LHCN-M2 (cell line): ENCODE measurements at places on chromosomes 2 and 18. TPM values are rescaled to one million over a fixed set of nuclear protein-coding genes. Genes with fewer than 3 reads are reported as not detected.

GRCh38 chr2:88855620-88856408 is 164.3 kb downstream of the RPIA start:
- no peak for DNase-seq

DNA sequence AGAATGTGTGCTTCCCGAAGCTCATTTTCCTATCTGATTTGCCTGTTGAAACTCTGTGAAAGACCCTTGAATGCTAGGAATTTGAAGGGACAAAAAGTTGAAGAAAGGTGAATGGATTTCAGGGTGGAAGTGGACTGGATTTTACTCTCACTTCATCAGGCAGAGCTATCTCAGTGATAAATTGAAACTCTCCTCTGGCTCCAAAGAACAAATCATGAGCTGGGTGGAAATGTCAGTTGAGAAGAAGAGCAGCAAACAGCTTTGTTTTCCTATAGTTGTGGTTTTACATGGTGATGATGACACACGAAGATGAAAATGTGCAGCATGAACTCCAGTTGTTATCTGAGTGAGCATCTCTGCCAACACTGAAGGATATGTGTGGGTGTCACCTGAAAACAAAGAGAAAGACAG is 34.4 kb downstream of the CD28 start:
- DNase-seq: peak; percentile 96

DNA sequence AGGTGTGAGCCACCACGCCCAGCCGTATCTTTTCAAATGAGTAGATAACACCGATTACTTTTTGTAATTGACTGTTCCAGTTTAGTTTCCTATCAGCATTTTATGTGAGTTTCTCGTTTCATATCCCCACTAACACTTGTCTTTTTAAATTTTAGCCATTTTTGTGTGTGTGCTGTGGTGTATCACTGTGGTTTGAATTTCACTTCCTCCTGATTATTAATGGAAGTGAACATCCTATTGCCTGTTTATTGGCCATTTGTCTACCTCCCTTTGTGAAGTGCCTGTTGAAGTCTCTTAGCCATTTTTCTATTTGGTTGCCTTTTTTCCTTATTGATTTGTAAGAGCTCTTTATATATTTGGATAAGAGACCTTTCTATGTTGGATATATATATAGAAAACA is 91.7 kb upstream of the STON1 start:
- no peak for DNase-seq

DNA sequence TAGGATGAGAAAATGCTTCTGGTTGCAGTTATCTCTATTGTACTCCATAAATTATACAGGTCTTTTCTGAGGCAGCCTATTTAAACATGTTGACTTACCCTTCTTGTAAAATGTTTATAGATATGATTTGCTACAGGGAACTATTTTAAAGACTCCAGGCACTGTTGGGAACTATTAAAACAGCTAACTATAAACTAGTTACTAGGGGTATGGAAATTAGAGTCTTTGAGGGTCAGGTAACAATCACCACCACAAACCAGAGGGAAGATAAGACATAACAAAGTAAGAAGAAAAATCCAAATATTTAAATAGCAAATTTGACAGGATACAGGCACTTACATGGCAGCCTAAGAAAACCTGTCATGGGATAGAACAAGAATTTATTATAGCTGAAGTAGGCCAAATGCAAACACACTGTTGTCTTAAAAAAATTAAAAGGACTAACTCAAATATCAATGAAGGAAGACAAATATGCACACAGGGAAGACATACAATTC is 251.0 kb upstream of the CWC22 start:
- no peak for DNase-seq

- no peak for DNase-seq
These were observed 437.4 kb upstream of the MYT1L start for GRCh38 chr2:2768476-2768875.

DNA sequence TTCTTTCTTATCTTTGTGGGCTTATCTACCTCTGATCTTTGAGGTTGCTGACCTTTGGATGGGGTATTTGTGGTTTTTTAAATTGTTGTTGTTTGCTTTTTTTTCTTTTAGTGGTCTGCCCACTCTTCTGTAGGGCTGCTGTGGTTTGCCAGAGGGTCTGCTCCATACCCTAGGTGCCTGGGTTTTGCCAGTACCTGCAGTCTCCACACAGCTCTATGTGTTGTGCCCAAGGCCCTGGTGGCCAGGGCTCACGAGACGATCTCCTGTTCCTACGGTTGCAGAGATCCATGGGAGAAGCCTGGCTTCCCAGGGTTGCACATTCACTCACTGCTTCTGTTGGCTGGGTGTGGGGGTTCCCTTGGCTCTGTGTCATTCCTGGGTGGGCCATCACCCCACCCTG is 87.1 kb downstream of the PARD3B start:
- no peak for DNase-seq

The SLC35F6 gene
- total RNA-seq: 27.7 and 34.8 TPM in 2 replicates
